ENCODE measurements at places on chromosomes 16 and 17. TPM values are rescaled to one million over a fixed set of nuclear protein-coding genes. Genes with fewer than 3 reads are reported as not detected.

Gene ABHD15
- 8.8 TPM for total RNA-seq

Gene NPW
- 0.85 TPM for total RNA-seq

Gene RAB26
- total RNA-seq, result 1.2 TPM

Gene NUPR1
- total RNA-seq, result 25.6 TPM

Gene KRTAP4-1
- total RNA-seq, result not detected

Gene KREMEN2
- not detected for total RNA-seq

Gene TMEM88
- 0.13 TPM for total RNA-seq

Gene NUBP1
- total RNA-seq, result 13.6 TPM

Gene HYDIN
- total RNA-seq, result 0.23 TPM

Gene PRKCB
- total RNA-seq, result 0.07 TPM

Gene AANAT
- not detected for total RNA-seq

Gene SLFN12L
- 0.07 TPM for total RNA-seq

Gene HBA2
- not detected for total RNA-seq

Gene CDK3
- total RNA-seq, result 3.4 TPM

Gene CCDC144A
- 8.8 TPM for total RNA-seq

Gene TACO1
- 14.1 TPM for total RNA-seq

Gene RNF167
- 27.2 TPM for total RNA-seq

Gene TMEM219
- 84.1 TPM for total RNA-seq

Gene FBXO39
- total RNA-seq, result 0.07 TPM

Gene HOXB7
- total RNA-seq, result 1.8 TPM

Gene ZSCAN10
- total RNA-seq, result not detected

Gene CLEC18A
- 0.86 TPM for total RNA-seq

Gene MYH3
- 1.3 TPM for total RNA-seq

Gene ZNF597
- 2.1 TPM for total RNA-seq

Gene NOTUM
- not detected for total RNA-seq

Gene ABCA10
- 1.3 TPM for total RNA-seq

Gene CES5A
- total RNA-seq, result not detected

Gene NUDT7
- 3.2 TPM for total RNA-seq

Gene SPATA32
- total RNA-seq, result not detected

Gene CSF3
- not detected for total RNA-seq

Gene OR3A3
- total RNA-seq, result not detected

Gene IRX6
- not detected for total RNA-seq

Gene TSNAXIP1
- total RNA-seq, result 0.78 TPM

Gene MSLN
- total RNA-seq, result not detected

Gene PRCD
- total RNA-seq, result 4.5 TPM

Gene MPO
- total RNA-seq, result not detected

Gene OTOP2
- total RNA-seq, result not detected

Gene SLC2A4
- 0.10 TPM for total RNA-seq

Gene OR4D1
- not detected for total RNA-seq

Gene SHCBP1
- 3.8 TPM for total RNA-seq

Gene CACNG1
- not detected for total RNA-seq

Gene HS3ST3A1
- total RNA-seq, result 0.99 TPM

Gene ACBD4
- 5.3 TPM for total RNA-seq
